Cortex of kidney (tissue), 1 donor: ENCODE measurements at places on chromosomes 5 and 9.

GRCh38 chr5:887947-888637 is 4.5 kb downstream of the BRD9 start:
- no peak for DNase-seq

DNA sequence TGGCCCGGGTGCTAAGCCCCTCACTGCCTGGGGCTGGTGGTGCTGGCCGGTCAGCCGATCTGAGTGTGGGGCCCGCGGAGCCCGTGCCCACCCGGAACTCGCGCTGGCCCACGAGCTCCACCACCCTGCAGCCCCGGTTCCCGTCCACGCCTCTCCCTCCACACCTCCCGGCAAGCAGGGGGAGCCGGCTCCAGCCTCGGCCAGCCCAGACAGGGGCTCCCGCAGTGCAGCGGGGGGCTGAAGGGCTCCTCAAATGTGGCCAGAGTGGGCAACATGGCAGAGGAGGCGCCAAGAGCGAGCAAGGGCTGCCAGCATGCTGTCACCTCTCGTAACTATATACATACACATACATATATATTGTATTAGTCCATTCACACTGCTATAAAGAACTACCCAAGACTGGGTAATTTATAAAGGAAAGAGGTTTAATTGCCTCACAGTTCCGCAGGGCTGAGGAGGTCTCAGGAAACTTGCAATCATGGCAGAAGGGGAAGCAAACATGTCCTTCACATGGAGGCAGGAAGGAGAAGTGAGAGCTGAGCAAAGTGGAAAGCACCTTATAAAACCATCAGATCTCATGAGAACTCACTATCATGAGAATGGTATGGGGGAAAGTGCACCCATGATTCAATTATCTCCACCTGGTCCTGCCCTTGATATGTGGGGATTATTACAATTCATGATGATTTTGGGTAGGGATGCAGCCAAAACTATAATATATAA is 56.8 kb downstream of the LIX1 start:
- DNase-seq, result no peak

GRCh38 chr5:158769696-158770095 is 330.0 kb downstream of the EBF1 start:
- DNase-seq, result no peak

- DNase-seq, result no peak
Observed at GRCh38 chr5:149213264-149213880, 58.3 kb upstream of the AFAP1L1 start.

DNA sequence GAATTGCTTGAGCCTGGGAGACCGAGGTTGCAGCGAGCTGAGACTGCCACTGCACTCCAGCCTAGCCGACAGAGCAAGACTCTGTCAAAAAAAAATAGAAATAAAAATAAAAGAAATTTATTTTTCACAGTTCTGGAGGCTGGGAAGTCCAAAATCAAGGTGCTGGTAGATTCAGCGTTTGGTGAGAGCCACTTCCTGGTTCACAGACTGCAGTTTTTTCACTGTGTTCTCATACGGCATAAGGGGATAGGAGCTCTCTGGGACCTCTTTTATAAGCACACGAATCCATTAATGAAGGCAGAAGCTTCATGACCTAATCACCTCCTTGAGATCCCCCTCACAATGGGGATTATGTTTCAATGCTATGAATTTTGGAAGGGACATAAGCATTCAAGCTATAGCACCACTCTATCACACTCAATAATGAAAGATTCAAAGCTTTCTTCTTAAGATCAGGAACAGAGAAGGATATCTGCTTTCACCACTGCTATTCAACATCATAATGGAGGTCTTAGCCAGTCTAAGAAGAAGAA is 5.3 kb downstream of the PJA2 start:
- DNase-seq, result no peak

DNA sequence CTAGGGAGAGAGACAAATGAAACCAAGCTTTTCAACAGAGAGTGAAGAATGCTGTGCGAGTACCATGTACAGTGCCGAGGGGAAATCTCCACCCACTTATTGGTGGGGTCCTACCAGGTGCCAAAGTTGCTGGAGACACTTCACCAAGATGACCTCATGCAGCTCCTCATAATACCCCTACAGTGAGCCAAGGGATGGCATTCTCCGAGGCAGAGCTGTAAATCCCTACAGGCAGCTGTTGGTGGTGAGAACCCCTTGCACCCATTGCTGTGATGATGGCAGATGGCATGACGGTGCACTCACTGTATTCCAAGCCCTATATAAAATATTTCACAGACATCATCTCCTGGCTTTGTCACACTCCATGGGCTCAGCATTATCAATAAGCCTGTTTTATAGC is 464.9 kb downstream of the SPOCK1 start:
- no peak for DNase-seq

GRCh38 chr5:133287500-133287899 is 235.7 kb downstream of the HSPA4 start:
- no peak for DNase-seq

DNA sequence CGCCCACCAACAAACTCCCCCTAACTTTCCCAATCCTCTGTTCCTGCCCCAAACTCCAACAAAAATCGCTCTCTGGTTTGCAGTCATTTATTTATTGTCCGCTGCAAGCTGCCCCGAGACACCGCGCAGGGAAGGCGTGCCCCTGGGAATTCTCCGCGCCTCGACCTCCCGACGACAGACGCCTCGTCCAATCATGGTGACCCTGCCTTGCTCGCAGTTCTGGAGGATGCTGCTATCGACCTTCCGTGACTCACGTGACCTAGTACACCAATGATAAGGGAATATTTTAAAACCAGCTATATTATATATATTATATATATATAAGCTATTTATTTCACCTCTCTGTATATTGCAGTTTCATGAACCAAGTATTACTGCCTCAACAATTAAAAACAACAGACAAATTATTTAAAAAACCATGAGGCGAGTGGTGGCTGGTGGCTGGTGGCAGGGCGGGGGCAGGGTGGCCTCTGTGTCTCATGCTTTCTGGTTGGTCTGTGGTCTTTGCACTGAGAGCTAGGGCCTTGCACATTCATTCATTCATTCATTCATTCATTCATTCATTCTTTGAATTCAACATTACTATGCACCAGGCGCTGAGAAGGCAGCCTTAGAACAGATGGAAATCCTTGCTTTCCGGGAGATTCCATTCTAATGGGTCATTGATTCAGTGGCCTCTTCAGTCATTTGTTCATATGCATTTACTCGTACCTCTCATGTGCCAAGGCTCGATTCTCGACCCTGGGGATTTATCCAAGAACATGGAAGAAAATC is 37.9 kb downstream of the FGF18 start:
- no peak for DNase-seq

GRCh38 chr9:113221800-113222481 is 597 bp downstream of the SLC31A1 start:
- DNase-seq, result no peak

- no peak for DNase-seq
Observed at GRCh38 chr5:161966564-161966963, 101.0 kb upstream of the GABRG2 start.

DNA sequence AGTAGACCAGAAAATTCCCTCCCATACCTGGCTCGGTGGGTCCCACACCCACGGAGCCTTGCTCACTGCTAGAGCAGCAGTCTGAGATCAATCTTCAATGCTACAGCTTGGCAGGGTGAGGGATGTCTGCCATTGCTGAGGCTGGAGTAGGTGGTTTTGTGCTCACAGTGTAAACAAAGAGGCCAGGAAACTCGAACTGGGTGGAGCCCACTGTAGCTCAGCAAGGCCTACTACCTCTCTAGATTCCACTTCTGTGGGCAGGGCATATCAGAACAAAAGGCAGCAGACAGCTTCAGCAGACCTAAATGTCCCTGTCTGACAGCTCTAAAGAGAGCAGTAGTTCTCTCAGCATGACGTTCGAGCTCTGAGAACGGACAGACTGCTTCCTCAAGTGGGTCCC is 5.6 kb upstream of the GZMA start:
- DNase-seq, result no peak

DNA sequence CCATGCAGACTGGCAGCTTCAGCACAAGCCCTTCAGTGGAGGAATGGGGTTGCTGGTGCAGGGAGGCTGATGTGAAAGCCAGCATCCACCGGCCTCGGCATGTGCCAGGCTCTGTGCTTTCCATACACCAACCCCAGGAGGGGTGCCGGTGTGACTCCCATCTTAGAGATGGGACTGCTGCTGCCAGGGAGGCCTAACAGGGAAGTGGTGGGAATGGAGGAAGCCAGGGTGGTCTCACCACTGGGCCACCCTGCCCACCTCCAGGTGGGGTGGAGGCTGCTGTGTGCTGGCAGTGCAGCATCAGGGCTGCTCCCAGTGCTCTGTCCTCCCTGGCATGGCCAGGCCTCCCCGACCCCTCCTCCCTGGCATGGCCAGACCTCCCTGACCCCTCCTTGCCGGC is 32.8 kb upstream of the PITX1 start:
- no peak for DNase-seq
